Ureter (tissue), 1 donor: ENCODE measurements at places on chromosomes 2 and 18. TPM values are rescaled to one million over a fixed set of nuclear protein-coding genes. Genes with fewer than 3 reads are reported as not detected.

The SERPINB3 gene
- not detected for total RNA-seq

The C1GALT1C1L gene
- 0.99 TPM for total RNA-seq

The CYP26B1 gene
- 1.1 TPM for total RNA-seq

The RGPD8 gene
- 20.1 TPM for total RNA-seq

The CXCR2 gene
- 7.7 TPM for total RNA-seq

The LYPD6 gene
- 12.2 TPM for total RNA-seq
